ENCODE measurements at places on chromosomes 5 and 9. TPM values are rescaled to one million over a fixed set of nuclear protein-coding genes. Genes with fewer than 3 reads are reported as not detected.

GRCh38 chr9:110208031-110208430, at the start of gene C9orf152:
Gene C9orf152 (minus strand): TSS chr9:110208159. CDS start chr9:110207579, 580 bp downstream.
- peaks cover 2% of the 10 kb centered on the region for H3K36me3 ChIP-seq
- no peaks in the 10 kb centered on the region for H3K27me3 ChIP-seq
- H3K27ac ChIP-seq, result no peak within 1 kb of the TSS
- no peak within 1 kb of the TSS for H3K4me3 ChIP-seq
- H3K4me1 ChIP-seq, result no peaks in the 10 kb centered on the region

Gene GPR151
- total RNA-seq, result not detected

GRCh38 chr5:41112486-41113455, 41.6 kb upstream of the MROH2B start:
- H3K27me3 ChIP-seq, result no peaks in the 10 kb centered on the region
- no peaks in the 10 kb centered on the region for H3K36me3 ChIP-seq
- H3K27ac ChIP-seq, result no peak overlapping the region
- DNase-seq, result no peak
- no peak overlapping the region for H3K4me3 ChIP-seq

Gene CRHBP
- not detected for total RNA-seq

Gene ECM2
- not detected for total RNA-seq

DNA sequence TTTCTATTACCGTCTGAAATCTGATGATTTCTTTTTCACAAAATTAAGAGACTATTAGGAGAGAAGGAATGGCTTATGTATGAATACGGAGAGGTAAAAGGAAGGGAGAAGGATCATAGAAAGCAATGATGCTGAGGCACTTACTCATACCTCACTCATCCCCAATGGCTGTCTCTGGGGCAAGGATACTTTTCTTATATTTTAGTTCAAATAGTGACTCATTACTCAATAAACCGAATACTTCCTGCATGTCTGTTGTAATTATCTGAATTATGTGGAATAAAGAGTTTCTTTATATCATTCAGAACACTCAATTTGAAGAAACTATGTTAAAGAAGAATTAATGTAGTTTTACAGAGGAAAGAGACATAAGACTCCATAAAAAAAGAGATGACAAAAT, 284.5 kb upstream of the NUDT12 start:
- no peaks in the 10 kb centered on the region for H3K4me1 ChIP-seq
- no peak overlapping the region for H3K4me3 ChIP-seq
- no peak overlapping the region for H3K27ac ChIP-seq
- no peaks in the 10 kb centered on the region for H3K27me3 ChIP-seq
- no peaks in the 10 kb centered on the region for H3K36me3 ChIP-seq
- DNase-seq, result no peak

Gene NHP2
- 240 TPM for total RNA-seq

- DNase-seq, result no peak
- no peaks in the 10 kb centered on the region for H3K36me3 ChIP-seq
- H3K4me1 ChIP-seq, result peaks cover 5% of the 10 kb centered on the region
Measured at GRCh38 chr9:124780060-124780756, 3.3 kb downstream of the OLFML2A start.

Gene ANKDD1B
- 0.44 TPM for total RNA-seq

GRCh38 chr9:131627648-131628458, 82.5 kb downstream of the PRRT1B start:
- H3K27ac ChIP-seq, result no peak overlapping the region
- H3K4me1 ChIP-seq, result no peaks in the 10 kb centered on the region
- DNase-seq, result no peak
- peaks cover 7% of the 10 kb centered on the region for H3K36me3 ChIP-seq

Gene SHOC1
- total RNA-seq, result not detected

GRCh38 chr9:130483371-130483971, 38.7 kb downstream of the ASS1 start:
- H3K27ac ChIP-seq, result no peak overlapping the region
- no peaks in the 10 kb centered on the region for H3K4me1 ChIP-seq
- no peak overlapping the region for H3K4me3 ChIP-seq

- no peaks in the 10 kb centered on the region for H3K4me1 ChIP-seq
- peaks cover 16% of the 10 kb centered on the region for H3K36me3 ChIP-seq
- no peaks in the 10 kb centered on the region for H3K27me3 ChIP-seq
- peak; percentile 52 for DNase-seq
- H3K4me3 ChIP-seq, result no peak overlapping the region
Measured at GRCh38 chr5:78221964-78222451, 72.5 kb downstream of the AP3B1 start.

Gene PCDHB16
- total RNA-seq, result 8.0 TPM
